ENCODE measurements at places on chromosomes 7 and 10.

DNA sequence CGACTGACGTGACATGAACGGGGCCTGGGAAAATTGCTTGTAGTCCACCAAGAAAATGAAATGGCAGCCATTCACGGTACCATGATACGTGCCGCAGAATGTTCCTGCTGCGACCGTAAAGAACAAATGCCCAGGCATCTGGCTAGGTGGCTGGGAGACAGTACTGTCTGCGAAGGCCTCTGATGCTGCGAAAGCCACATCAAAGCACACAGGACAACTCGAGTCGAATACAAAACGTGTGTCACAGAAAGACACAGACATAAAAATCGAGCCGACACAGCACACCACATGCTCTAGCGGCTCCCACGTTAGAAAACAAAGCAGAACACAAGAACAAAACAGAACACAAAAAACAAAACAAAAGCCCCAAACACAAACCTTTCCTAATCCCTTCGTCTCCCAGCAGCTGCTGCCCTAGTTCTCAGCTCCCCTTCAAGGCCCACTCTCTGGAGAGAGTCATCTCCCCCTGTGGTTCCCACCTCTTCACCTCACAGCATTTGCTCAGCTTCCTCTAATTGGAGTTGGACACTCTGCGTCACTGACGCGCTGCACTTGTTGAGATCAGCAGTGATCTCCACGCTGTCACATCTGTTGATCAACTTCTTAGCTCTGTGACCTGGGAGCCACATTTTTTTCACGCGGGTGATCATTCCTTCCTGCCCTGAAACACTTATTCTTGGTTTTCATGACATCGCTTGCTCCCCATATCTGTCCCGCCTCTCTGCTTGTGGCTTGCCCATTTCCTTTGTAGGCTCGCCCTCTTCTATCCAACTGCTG lies 112.2 kb downstream of the CLEC2L start:
- DNase-seq = no peak

DNA sequence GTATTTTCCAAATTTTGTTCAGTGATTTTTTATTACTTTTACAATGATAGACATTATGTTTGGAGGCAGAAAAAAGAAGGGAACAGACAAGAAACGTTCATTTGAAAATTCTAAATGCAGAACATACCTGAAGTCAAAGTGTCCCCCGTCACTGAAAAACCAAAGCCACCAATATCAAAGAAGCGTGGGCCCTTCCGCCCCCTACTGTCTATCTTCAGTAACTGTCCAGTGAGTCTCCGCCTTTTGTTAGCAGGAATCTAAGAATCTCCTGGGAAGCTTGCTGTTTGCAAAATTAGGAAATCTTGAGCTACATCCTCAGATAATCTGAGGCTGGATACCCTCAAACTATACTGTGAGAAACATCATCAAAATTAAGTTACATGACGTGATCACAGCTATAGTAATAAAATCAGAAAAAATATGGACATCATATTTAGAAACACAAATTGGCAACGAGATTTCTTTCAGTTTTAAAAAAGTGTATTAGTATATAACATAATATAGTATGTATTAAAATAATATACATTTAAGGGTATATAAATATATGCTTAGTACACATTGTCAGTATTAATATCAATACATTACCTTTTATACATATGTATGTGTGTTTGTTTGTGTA lies 169.3 kb upstream of the AKR1E2 start:
- peak; percentile 22 for DNase-seq

- DNase-seq = no peak
These were observed 204.4 kb downstream of the DIP2C start for GRCh38 chr10:484925-485661.

DNA sequence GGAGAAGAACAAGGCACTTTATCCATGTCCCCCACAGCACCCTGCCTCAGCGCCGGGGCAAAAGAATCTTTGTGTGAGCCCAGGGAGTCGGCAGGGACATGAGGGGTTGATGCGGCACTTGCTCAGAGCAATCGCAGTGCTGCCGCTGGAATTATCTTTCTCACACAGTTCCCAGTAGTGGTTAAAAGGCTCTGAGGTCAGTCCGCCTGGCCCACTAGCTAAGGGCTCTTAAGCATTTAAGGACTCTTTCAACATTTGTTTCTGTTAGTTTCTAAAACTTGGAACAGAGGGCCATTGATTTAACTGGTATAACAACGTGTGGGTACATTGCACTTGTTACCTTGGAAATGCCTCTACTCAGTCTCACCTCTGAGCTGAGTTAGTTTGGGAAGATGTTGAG lies 208.0 kb upstream of the C7orf33 start:
- DNase-seq = no peak

- no peak for DNase-seq
These were observed 319.2 kb downstream of the ADARB2 start for GRCh38 chr10:1418031-1418550.

DNA sequence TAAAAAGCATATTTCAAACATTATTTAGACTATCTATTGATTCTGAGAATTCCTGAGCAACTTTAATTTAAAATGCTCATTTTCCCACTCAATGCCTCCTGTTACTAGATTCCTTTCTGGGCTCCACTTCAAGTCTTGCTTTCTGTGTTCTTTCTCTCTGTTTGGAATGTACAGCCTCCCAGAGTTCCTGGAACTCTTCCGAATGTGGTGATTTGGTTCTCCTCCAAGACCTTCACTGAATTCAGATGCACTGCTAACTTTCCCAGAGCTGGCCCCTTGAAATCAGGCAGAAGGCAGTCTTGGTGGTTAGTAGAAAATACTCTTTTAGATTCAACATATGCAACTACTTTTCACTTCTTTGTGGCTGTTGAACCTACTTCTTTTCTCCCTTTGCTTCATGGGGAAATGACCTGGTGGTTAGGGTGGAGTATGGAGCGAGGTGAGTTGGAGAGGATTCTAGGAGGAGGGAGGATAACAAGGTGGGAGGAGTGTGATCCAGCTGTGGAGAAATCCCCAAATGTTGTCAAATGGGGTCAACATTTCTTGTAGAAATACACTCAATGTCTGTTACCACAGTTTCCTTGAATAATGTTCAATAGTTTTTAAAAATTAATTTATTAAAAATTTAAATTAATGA lies 27.9 kb upstream of the CCDC7 start:
- no peak for DNase-seq

GRCh38 chr7:140214075-140214684 lies 37.4 kb upstream of the KDM7A start:
- peak; percentile 20 for DNase-seq

- DNase-seq = no peak
These were observed 565.0 kb downstream of the REEP3 start for GRCh38 chr10:64086083-64086767.

DNA sequence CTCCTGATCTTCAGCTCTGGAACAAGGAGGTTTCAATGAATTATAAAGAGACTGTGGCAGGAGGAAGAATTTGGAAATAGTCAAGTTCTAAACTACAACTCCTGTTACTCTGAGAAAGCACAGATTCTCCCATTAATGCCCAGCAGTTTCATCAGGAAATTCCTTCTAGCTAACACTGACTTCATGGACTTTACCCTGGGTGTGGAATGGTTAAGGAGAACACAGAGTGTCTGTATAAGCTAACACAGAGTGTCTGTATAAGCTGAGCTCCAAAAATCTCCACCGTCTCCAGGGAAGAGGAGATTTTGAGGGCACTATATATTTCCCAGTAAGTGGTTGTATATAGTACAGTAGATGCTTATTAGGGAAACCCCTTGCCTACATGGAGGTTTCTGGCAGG lies 675.5 kb downstream of the XPNPEP1 start:
- no peak for DNase-seq

GRCh38 chr7:48106906-48107659 lies 18.0 kb downstream of the UPP1 start:
- DNase-seq = no peak

DNA sequence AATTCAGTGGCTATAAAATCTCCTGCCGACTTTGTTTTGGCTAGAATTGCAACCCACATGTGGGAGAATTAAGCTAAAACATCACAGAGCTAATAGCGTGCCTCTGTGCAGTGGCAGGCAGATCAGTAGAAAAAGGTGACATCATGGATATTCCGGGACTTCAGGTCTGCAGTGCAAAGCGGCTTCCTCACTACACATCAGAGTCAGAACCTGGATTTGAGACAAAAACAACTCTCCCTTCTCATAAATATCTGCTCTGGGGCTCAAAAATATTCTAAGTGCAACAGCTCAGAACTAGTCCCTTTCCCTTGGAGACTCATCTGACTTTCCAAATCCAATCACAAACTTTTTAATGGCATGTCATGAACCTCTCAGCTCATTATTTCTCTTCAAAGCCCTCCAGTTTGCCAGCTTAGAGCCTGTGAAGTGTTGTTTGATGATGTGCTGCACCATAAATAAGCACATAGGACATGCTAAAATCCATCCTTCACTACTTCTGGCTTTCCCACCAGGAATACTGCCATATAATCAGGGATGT lies 337.1 kb downstream of the RNLS start:
- no peak for DNase-seq

- DNase-seq = peak; percentile 40
These were observed 6.4 kb downstream of the LFNG start for GRCh38 chr7:2525658-2526630.

- DNase-seq = no peak
These were observed 11.8 kb downstream of the BZW2 start for GRCh38 chr7:16657656-16658279.

DNA sequence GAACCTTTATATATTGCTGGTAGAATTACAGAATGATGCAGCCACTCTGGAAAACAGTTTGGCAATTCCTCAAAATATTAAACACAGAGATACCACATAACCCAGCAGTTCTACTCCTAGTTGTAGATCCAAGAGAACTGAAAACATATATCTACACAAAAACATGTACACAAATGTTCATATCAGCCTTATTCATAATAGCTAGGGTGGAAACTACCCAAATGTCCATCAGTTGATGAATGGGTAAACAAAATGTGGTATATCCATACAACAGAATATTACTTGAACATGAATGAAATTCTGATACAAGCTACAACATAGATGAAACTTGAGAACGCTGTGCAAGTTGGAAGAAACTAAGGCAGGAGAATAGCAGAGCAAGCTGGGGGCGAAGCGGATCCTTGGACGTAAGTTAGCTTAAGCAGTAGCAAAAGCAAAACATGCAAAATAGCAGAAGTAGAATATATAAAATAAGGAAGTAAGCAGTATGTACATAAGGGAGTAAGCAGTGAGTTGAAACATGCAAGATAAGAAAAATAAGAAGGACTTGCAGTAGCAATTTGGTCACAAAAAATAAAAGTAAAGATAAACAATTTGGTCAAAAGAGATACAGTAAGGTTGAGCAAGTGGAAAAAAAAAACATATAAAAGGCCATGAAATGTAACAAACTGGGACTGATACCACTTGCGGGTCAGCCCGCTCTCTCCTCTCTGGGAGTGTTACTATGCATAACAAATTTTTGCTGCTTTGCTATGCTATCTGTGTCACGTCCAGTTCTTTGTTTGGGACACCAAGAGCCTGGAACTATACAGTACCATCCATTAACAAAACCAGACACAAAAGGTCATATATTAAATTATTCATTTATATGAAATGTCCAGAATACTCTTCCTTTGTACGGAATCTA lies 18.0 kb upstream of the HILPDA start:
- DNase-seq = no peak

DNA sequence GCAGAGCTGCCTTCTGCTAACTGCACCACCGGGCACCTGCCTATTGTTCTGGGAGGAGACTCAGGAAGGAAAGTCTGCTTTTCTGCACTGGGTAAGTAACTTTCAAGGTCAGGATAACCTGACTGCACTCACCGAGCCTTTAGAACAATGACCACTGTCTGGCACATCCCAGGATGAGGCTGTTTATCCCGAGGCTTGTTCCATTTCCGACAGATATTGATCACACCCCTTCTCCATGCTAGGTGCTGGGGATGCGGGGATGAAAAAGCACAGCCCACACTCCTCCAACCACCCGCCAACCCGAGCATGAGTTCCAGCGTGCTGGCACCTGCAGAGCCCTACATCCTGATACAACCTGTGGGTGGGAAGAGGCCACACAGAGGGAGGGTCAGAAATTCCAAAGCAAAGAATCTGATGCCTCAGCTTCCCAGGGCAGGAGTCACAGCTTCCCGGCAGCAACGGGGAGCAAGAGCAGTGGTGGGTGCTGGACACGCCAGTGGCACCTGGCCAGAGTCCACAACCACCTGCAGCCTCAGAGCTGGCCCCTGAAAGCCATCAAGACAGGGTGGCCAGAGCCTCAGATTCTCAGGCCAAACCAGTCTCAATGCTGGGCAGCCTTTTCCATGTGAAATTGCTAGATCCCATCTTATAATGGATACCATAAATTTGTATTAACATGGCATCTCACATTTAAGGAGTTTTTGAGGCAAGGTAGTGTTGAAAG lies 34.9 kb upstream of the CNPY1 start:
- DNase-seq = no peak

- no peak for DNase-seq
These were observed 90.3 kb upstream of the ZNF438 start for GRCh38 chr10:31121757-31122577.

GRCh38 chr10:77715088-77715487 lies 77.5 kb upstream of the KCNMA1 start:
- no peak for DNase-seq

DNA sequence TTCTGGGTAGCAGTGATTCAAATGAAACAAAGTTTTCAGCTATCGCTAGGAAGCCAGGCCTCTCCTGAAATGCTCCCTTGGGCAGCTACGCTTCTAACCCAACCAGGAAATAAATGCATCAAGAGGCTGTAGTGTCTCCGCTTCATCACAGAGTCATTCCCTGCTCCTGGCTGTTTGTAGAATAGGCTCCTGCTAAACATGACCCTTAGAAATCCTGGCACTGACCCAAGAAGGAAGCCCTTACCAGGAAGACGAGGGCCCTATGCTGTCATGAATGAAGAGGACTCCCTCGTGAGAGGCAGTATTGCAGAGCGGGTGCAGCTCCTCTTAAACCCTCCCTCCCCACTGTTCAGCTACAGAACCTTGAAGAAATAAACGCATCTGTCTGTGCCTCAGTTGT lies 48.3 kb downstream of the NOD1 start:
- no peak for DNase-seq

DNA sequence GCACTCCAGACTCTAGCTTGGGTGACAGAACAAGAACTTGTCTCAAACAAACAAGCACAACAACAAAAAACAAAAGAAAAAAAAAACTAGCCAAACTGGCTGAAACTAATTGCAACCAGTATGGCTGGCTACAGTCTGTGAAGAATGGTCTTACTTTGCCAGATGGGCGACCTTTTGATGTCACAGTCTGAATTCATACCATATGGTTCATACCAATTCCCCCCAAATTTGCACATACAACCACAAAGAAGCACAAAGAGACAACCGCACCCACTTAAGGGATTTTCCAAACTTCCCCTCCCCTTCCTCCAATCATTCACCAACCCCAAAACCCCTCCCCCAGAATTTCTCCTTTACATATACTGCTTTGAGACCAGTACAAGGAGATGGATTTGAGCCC lies 114.2 kb downstream of the SPAG6 start:
- no peak for DNase-seq
